HT1080 (cell line): ENCODE measurements at places on chromosomes 5 and 9. TPM values are rescaled to one million over a fixed set of nuclear protein-coding genes. Genes with fewer than 3 reads are reported as not detected.
A peak's percentile ranks its signal among the peaks of the same experiment; 100 is the strongest.

DNA sequence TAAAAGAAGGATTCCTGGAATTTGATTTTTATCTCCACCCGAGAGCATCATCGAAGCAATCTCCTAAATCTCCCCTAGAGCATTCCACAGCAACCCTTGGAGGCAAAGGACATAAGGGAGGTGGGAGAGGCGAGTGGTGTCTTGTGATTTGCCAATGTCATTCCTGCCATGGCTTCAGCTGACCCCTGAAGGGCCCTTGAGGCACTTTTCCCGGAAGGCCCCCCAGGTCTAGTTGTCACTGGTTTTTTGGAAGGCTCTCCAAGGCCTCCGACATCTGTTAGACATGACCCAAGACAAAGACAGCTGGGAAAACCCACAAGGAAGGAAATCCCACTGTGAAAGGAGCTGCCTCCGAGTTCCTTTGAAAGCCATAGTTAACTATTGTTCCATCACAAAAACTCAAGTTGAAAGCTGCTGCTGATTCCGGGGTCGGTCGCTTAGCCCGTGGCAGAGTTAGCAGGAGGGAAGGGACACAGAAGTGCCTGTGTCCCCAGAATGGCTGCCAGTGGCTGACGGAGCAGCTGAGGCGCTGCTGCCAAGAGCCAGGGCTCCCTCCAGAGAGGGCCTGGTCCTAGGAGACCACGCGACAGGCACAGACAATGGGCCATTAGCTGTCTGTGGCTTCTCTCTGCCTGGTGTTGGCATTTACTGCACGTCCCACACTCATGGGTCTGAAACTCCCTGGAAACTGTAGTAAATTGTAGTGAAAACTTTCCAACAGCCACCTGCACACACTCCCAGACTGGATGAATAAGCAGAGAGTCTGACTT is 24.4 kb upstream of the TRIO start:
- no peak for DNase-seq

GRCh38 chr9:121698627-121699570 is 47.5 kb downstream of the DAB2IP start:
- peak; percentile 58 for DNase-seq

DNA sequence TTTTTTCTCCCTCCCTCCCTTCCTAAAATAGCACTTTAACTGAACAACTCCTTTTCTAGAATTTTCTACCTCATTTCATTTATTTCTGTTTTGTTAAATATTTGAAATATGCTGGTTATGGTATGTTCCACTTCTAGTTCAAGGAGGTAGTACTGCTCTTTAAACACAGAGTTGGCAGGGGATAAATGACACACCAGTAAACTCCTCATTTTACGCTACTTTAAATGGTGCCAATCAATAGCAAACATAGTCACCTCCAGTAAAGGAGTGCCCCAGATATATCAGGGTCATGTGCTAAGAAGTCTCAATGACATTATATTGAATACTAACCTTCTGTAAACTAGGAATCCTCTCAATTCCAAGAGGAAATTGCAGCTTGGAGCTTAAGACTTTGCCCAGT is 56.9 kb downstream of the MYO10 start:
- DNase-seq: no peak

DNA sequence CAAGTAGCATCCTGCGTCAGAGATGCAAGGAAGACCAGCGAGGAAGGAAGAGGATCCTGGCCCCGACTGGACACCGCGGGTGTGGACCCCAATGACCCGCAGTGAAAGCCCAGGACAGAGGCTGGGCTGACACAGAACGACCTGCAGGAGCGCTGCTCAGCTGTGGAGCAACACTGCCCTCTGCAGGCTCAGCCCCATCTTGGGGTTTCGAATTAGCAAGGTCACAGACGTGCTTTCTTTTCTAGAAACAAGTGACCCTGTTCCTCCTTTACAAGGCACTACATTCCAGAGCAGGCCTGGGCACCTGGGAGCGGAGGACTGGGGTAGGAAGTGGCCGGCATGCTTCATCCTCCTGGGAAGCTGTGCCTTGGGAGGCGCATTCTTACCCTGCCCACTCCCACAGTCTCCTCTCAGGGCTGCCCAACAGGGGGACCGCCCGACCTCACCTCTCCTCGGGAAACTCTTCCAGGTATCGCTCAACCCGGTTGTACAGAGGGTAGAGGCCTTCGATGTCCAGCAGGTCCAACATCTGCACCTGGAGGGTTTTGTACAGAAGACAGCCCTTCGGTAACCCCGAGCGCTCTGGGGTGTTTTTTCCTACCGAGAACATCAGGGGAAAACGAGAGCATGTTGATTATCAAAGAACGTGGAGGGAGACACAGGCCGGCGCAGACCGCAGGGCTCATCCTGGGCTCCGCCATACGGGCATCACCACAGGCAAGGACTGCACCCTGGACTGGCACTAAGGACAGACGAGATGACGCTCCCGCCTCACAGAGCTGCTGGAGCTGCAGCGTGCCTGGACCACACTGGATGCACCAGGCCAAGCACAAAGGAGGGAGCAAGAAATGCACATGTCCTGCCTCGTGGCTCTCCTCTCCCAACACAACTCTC is 35.0 kb downstream of the IPPK start:
- peak; percentile 57 for DNase-seq

GRCh38 chr9:125752070-125752628 is 5.0 kb downstream of the PBX3 start:
- DNase-seq: no peak

DNA sequence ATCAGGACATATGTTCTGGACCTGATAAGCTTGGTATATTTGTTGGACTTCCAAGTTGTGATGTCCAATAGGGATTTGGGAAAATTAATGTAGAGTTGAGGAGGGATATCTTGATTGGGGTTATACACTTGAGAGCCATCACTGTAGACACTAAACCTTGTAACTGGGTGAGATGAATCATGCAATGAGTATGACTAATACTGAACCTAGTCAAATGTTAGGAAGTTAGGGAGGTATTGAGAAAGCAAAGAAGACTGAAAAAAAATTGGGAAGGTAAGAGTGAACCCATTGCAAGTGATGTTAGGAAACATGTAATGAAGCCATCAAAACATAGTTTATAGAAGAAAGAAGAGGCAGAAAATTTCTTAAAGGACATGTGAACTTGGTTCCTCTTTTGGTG is 668.4 kb upstream of the CDH9 start:
- peak; percentile 79 for DNase-seq

- DNase-seq: no peak
These were observed 127.6 kb upstream of the PTCH1 start for GRCh38 chr9:95644377-95644776.

- DNase-seq: no peak
These were observed 14.9 kb upstream of the GFPT2 start for GRCh38 chr5:180367991-180368390.

GRCh38 chr5:80238778-80239679 is 16.8 kb downstream of the SERINC5 start:
- no peak for DNase-seq

DNA sequence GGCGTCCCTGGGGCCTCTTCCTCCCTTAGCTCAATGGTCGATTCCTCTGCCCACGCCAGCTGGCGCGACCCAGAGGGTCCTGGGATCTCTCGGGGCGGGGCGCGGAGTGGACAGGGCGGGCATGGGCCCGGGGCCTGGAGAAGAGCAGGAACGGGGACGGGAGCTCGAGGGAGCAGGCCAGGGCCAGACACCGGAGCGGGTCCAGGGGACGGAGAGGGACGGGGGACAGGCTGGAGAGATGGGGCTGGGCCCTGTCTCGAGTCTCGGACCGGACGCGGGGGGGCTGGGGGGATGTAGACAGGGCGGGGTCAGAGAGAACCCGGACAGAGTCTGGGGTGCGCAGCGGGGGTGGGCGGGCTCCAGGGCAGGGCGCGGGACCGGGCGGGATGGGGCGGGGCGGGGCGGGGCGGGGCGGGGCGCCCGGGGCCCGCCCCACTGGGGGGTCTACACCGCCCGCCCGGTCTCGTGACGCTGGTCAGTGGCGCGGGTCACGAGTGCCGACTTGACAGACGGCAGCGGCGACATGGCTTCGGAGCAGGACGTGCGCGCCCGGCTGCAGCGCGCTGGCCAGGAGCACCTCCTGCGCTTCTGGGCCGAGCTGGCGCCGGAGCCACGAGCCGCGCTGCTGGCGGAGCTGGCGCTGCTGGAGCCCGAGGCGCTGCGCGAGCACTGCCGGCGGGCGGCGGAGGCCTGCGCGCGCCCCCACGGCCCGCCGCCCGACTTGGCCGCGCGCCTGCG is at the start of gene UAP1L1:
Gene UAP1L1 (plus strand): TSS at position 508 of the 738 bp plus-strand sequence. CDS start 16 bp downstream, at position 524.
- DNase-seq: no peak

DNA sequence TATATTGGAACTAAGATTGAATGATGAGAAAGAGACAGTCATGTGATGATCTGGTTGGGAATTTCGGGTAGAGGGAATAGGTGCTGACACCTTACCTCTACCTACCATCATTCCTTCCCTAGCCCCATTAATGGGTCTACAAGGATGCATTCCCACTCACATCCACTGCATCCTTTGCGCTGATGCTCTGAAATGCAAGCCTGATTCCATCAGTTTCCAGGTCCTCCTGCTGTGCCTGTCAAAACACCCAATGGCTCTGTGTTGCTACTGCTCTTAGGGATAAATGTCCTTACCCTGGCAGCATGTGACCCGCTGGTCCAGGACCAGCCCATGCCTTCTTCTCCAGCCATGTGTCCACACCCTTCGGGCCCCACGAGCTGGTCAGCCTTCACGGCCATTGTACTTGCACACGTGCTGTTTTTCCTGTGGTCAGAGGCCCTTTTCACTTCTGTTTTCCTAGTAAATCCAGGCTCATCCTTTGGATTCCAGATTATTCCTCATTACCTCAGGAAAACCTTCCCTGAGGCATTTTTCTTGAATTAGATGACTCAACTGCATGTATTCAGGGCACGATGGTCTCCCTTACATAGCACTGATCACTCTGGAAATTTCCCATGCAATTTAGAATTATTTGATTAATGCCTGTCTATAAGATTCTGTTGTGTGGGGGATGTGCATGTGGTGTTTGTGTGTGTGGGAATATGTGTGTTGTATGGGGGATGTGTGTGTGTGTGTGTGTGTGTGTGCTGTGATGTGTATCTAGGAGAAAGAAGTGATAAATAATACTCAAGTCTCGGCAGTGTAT is 185.0 kb downstream of the DIRAS2 start:
- no peak for DNase-seq

DNA sequence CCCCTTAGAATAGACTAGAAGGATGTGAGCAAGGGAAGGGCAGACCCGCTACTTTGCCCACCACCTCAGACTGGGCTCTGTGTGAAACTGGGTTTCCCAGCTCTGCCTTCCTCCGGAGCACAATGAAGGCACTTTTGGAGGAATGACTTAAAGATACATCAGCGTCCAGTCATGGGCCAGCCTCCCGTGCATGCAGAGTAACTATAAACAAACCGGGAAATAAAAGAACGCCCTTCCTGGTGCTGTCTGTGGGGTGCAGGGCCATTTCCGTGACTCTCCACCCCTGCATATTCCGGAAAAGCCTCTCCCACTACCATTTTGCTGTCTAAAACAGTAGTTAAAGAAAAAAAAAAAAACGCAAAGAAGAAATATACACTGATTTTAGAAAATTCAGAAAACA is 165.9 kb upstream of the IRX4 start:
- DNase-seq: no peak

GRCh38 chr5:126122942-126123341 is 300.3 kb upstream of the GRAMD2B start:
- DNase-seq: peak; percentile 64

DNA sequence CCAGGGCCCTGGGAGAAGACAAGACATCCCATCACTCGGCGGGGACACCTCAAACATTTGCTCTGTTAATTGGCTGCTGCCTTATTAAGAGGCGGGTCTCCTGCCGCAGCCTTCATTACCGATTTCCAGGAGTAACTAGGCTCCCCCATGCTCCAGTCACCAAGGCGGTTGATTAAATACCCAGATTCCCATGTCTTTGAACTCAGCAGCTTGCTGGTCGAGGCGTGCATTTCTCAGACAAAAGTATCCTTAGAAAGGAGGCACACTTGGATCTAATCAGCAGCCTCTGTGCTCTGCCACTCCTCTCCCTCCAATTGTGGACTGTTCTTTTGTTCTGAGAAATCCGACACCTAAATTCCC is 228.8 kb downstream of the FSTL4 start:
- no peak for DNase-seq

DNA sequence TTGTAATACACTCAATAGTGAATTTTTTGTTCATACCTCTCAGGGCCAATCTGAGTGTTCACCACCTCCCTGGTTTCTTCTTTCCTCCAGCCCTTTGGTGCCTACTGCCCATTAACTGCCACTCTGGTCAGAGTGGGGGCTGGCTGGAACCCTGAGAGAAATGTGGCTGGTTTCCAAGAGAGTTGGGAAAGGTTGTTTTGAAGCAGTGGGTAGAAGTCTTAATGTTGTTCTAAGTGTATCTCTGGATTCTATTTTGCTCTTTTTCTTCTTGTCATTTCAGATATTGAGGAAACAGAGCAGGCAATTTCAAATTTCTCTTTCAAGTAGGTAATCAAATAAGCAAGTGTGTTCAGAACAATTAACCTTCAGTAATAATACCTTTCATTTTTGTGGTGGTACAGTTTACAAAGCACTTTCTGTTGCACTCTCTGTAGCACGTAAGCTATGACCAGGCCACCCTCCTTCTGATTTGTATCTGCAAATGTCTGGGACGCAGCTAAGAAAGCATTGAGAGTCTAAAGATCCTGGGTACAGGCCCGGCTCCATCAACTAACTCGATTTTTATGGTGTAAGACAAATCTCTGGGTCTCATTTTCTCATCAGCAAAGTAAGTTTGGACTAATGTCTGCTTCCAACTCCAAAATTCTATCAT is 8.4 kb downstream of the SLC1A3 start:
- DNase-seq: no peak

DNA sequence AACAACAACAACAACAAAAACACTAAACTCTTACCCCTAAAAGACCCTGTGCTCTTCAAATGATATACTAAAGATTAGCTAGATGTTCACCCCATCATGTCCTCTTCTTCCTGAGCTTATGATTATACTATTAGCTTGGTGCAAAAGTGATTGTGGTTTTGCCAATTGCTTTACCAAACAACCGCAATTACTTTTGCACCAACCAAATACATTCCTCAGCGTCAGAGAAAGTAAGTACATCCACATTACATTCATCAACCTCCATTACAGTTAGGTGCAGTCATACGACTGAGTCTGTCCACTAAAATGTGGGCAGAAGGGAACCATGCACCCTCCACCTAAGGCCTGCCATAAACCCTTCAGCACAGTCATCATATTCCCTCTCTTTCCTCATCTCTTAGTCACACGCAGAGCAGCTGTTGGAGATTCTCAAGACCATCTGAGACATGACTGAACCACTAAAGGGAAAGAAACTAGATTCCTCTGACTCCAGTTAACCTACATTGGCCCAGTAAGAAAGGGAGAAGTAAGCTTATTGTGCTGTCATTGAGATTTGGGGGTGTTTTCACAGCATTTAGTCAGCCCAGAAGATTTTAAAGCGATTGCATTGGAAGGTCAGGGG is 181.6 kb upstream of the TLE4 start:
- peak; percentile 60 for DNase-seq

GRCh38 chr5:135930949-135931295 is 23.9 kb downstream of the LECT2 start:
- no peak for DNase-seq

- no peak for DNase-seq
These were observed 26.8 kb downstream of the TERT start for GRCh38 chr5:1268056-1268455.

- DNase-seq: peak; percentile 52
These were observed 176.4 kb upstream of the ANKRD55 start for GRCh38 chr5:56409331-56410190.

The TAL2 gene
- total RNA-seq: 0.57 TPM in 1 of 2 replicates, not detected in the other

The CCNJL gene
- total RNA-seq: 12.7 and 13.8 TPM in 2 replicates

The SUSD3 gene
- not detected in 2 replicates for total RNA-seq

The PGGT1B gene
- total RNA-seq: 16.7 and 20.5 TPM in 2 replicates

The DPYSL3 gene
- total RNA-seq: 50.1 and 54.4 TPM in 2 replicates

The KCNMB1 gene
- total RNA-seq: not detected in 2 replicates

The OTP gene
- not detected in 2 replicates for total RNA-seq

The PCDHB6 gene
- 0.13 and 0.27 TPM in 2 replicates for total RNA-seq
